ENCODE measurements at places on chromosomes 7 and 10. TPM values are rescaled to one million over a fixed set of nuclear protein-coding genes. Genes with fewer than 3 reads are reported as not detected.
A peak's percentile ranks its signal among the peaks of the same experiment; 100 is the strongest.

Gene ADAMTS14
- total RNA-seq = 0.79 TPM

Gene BEND7
- total RNA-seq = 9.8 TPM

Gene CNPY1
- not detected for total RNA-seq

Gene NYAP1
- 7.6 TPM for total RNA-seq

Gene UPK3B
- 0.93 TPM for total RNA-seq

Gene ACTL6B
- total RNA-seq = not detected

Gene ANKRD30A
- total RNA-seq = not detected

Gene GTPBP10
- 26.3 TPM for total RNA-seq

Gene PTPN20
- 0.61 TPM for total RNA-seq

Gene CNOT4
- total RNA-seq = 25.5 TPM

DNA sequence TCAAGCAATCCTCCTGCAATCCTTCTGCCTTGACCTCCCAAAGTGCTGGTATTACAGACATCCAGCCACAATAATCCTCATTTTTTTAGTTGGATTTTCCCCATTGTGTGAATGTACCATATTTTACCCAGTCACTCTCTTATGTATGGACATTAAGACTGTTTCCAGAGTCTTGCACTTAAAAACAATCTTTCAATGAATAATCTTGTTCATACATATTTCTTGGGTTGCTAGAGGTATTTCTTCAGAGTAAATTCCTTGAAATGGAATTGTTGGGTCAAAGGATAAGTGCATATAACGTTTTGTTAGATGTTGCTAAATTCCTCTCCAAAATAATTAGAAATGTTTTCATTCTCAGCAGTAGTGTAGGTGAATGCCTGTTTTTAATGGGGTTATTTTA is 283.1 kb upstream of the KAT6B start:
- H3K27ac ChIP-seq = no peak overlapping the region
- no peaks in the 10 kb centered on the region for H3K27me3 ChIP-seq
- no peaks in the 10 kb centered on the region for H3K36me3 ChIP-seq
- no peak overlapping the region for H3K4me3 ChIP-seq
- no peaks in the 10 kb centered on the region for H3K4me1 ChIP-seq
- no peak for DNase-seq

DNA sequence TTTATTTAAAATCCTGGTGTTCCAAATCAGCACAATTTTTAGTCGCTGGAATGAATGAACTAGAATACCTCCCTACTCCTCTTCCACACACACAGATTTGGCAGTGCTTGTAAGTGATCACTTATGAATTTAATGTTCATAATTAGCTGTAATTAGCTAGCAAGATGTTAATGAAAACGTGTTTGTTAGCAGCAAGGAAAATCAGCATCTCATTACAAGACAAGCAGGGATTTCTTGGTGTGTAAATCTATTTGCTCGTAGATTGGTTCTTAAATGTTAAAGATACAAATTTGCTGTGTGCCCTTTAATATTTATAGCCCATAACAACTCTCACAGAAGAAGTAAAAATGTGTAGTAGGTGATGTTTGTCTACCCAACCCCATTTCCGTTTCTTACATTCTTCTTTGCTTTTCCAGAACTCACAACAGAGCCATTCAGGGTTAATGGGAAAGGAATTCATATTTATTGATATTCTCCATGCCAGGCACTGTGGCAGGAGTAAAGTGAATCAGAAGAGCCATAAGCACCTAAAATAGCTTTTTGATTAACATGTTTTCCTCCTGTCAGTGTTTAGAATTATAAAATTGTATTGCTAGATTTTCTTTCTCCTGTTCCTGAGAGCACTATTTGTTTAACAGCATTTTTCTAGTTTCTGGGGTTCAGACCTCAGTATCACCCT is 49.6 kb downstream of the SEMA3C start:
- no peak overlapping the region for H3K4me3 ChIP-seq
- DNase-seq = no peak
- peaks cover 4% of the 10 kb centered on the region for H3K4me1 ChIP-seq
- H3K27me3 ChIP-seq = no peaks in the 10 kb centered on the region

GRCh38 chr10:46273506-46274477 is 13.0 kb upstream of the ANTXRL start:
- peak; percentile 81 for DNase-seq
- H3K36me3 ChIP-seq = no peaks in the 10 kb centered on the region
- H3K4me3 ChIP-seq = no peak overlapping the region
- no peaks in the 10 kb centered on the region for H3K4me1 ChIP-seq
- H3K27ac ChIP-seq = no peak overlapping the region

- H3K27ac ChIP-seq = no peak overlapping the region
- no peak overlapping the region for H3K4me3 ChIP-seq
- no peaks in the 10 kb centered on the region for H3K4me1 ChIP-seq
- no peaks in the 10 kb centered on the region for H3K27me3 ChIP-seq
- H3K36me3 ChIP-seq = peaks cover 45% of the 10 kb centered on the region
These were observed 28.5 kb upstream of the FRAT2 start for GRCh38 chr10:97363071-97363470.

DNA sequence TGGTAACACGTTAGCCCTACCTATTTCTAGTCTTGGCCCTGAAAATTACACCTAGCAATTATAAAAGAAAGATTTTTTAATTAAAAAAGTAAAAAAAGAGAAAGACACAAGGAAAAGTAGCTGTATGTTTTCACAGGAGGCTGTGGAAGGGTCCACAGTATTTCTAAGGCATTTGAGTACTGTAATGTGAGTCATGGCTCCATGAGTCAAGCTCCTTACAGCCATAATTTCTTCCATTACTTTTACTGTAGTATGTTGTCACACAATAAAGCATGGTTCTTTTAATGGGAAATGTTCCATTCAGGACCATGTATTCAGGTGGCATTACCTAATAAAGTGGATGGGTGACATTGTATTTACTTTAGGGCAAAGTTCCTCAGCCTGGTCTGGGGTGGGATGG is 113.4 kb downstream of the GPR37 start:
- H3K4me1 ChIP-seq = no peaks in the 10 kb centered on the region
- no peak overlapping the region for H3K27ac ChIP-seq
- DNase-seq = no peak
- H3K27me3 ChIP-seq = no peaks in the 10 kb centered on the region
- no peaks in the 10 kb centered on the region for H3K36me3 ChIP-seq
- H3K4me3 ChIP-seq = no peak overlapping the region

DNA sequence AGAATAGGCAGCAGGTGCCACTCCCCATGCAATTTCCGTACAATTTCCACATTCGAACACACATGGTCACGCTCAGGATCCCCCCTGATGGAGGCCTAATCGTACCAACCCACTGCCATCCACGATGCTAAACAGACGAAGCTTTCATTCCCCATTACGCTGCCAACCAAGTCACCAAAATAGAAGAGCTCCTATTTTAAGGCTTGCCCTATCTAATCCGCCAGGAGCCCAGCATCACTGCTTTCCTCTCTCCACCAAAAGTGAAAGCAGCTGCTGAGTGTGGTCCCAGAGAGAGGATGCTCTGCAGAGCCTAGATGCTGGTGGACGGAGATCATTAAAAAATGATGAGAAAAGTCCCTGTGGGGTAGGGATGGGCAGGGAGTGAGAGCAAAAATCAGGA is 43.3 kb downstream of the HSPA12A start:
- no peak overlapping the region for H3K4me3 ChIP-seq
- H3K36me3 ChIP-seq = no peaks in the 10 kb centered on the region
- H3K27ac ChIP-seq = no peak overlapping the region
- no peak for DNase-seq

DNA sequence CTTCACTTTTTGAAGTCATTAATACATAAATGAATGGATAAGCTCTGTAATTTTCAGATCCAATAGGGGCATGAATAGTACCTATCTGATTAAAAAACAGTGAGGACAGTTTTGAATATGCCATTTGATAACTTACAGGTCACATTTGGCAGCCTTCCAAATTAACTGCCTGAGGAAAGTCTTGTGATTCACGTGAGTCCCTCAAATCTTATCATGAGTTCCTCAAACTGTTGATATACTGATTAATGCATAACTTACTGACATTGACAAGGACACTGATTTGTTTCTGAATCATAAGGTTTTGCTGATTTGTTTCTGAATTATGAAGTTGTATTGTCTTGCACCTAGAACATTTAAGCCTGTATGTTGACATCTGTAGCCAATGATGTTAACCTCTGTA is 55.1 kb downstream of the ANKMY2 start:
- no peaks in the 10 kb centered on the region for H3K36me3 ChIP-seq
- no peak for DNase-seq
- H3K27ac ChIP-seq = no peak overlapping the region
- no peaks in the 10 kb centered on the region for H3K27me3 ChIP-seq
- no peak overlapping the region for H3K4me3 ChIP-seq

DNA sequence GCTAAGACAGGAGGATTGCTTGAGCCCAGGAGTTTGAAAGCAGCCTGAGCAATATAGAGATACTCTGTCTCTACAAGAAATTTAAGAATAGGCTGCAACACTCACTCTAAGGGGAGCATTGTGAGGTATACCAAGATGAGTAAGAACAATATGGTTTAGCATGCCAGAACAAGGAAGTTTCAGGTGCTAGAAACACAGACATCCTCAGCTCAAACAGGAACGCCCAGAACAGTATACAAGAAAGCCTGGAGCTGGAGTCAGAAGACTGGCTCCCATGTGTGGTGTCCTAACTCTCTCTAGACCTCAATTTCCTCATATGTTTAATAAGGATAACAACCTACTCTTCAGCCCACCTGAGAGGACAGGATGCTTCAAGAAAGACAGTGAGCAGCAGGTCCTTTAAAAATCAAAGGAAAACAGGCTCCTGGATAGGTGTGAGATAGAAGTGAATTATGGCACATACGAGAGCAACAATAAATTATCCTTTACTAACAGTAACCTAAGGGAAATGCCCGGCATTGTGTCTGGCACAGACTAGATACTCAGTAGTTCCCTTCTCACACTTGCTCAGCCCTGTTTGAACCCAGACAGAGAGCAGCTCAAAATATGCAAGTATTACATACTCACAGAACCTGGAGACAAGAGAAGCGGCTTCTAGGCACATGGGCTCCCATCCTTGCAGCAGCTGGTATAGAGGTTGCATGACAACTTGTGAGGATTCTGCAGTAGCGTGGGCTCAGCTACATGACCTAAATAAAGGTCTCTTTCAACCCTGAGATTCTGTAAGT is 45.4 kb downstream of the KAT6B start:
- H3K36me3 ChIP-seq = no peaks in the 10 kb centered on the region
- no peak overlapping the region for H3K27ac ChIP-seq
- H3K4me3 ChIP-seq = no peak overlapping the region
- H3K27me3 ChIP-seq = no peaks in the 10 kb centered on the region
- no peak for DNase-seq
- peaks cover 3% of the 10 kb centered on the region for H3K4me1 ChIP-seq

DNA sequence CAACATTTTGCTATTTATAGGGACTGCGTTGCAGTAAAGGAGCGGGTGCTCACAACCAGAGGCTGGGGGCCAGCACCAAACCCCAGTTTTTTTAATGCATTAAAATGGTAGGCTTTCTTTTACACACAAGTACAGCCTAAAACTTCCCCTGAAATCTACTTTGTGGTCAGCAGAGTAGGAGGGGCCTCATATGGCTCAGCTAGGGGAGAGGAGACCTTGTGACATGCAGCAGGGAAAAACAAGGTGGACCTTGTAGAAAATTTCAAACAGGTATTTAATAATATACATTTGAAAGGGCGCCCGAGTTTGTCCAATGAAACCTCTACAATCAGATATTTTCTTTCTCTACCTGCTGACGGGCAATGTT is 1.4 kb downstream of the CCDC136 start:
- no peak overlapping the region for H3K4me3 ChIP-seq
- no peaks in the 10 kb centered on the region for H3K4me1 ChIP-seq
- H3K36me3 ChIP-seq = no peaks in the 10 kb centered on the region
- H3K27me3 ChIP-seq = peaks cover 29% of the 10 kb centered on the region
- no peak for DNase-seq

GRCh38 chr7:115183431-115184057 is 261.6 kb downstream of the MDFIC start:
- no peaks in the 10 kb centered on the region for H3K27me3 ChIP-seq
- H3K4me1 ChIP-seq = no peaks in the 10 kb centered on the region
- no peak overlapping the region for H3K27ac ChIP-seq
- no peak for DNase-seq
- no peaks in the 10 kb centered on the region for H3K36me3 ChIP-seq
- H3K4me3 ChIP-seq = no peak overlapping the region

GRCh38 chr10:99430116-99430450 is 341 bp downstream of the GOT1 start:
- H3K36me3 ChIP-seq = peaks cover 6% of the 10 kb centered on the region
- H3K27ac ChIP-seq = peak overlapping the region; percentile 69
- no peak for DNase-seq

GRCh38 chr7:51613911-51614357 is 297.3 kb upstream of the COBL start:
- no peaks in the 10 kb centered on the region for H3K27me3 ChIP-seq

DNA sequence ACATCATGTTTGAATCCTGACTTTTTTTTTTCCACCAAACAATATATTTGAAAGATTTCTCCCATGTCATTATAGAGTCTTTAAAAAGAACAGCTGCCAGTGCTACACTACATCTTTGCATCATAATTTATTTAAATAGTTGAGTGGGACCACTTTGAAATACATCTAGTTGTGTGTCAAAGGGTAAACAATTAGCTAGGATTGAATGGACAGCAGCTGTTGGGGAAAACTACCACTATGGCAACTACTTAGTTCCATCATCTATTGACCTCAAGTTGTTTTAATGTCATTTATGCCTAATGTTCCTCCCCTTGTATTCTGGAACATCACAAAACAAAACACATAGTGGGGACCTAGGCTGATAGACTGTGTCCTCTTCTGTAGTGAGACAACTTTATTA is 985.1 kb downstream of the SORCS1 start:
- no peak for DNase-seq
- H3K36me3 ChIP-seq = no peaks in the 10 kb centered on the region
- H3K27ac ChIP-seq = no peak overlapping the region
- H3K4me1 ChIP-seq = peaks cover 5% of the 10 kb centered on the region

- no peaks in the 10 kb centered on the region for H3K36me3 ChIP-seq
- H3K27me3 ChIP-seq = no peaks in the 10 kb centered on the region
- H3K4me1 ChIP-seq = no peaks in the 10 kb centered on the region
- DNase-seq = no peak
- no peak overlapping the region for H3K27ac ChIP-seq
These were observed 46.0 kb downstream of the ZNRF2 start for GRCh38 chr7:30330134-30331111.

DNA sequence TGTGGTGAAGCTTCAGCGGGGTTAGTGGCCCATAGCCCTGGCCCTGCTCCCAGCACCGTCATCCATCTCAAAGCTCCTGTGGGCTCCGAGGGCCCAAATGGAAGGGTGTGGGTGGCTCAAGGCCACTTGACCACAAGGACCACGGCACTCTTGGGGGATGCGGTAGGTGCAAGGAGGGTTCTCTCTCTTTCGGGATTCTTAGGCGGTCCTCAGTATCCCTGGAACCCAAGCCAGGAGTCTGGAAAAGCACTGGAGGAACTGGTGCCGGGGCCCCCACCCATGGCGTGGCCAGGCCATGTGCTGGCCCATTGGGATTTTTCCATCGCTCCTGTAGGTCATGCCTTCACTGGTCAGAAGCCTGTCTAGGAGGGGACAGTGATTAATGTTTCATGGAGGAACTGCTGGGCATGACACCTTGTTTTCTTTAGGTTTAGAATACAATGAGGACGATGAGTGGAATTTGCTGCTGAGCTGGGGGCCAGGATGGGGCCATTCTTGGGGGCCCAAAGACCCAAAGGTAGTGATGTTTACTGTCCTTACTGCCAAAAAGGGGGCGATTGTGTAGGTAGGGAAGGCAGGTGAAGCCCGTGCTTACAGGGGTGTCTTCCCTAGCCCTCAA is 16.7 kb downstream of the AQP1 start:
- H3K4me1 ChIP-seq = no peaks in the 10 kb centered on the region
- no peaks in the 10 kb centered on the region for H3K36me3 ChIP-seq
- no peak overlapping the region for H3K27ac ChIP-seq
- no peak overlapping the region for H3K4me3 ChIP-seq
- peak; percentile 15 for DNase-seq

GRCh38 chr10:14487488-14487883 is 156.8 kb upstream of the FRMD4A start:
- no peak overlapping the region for H3K4me3 ChIP-seq
- H3K4me1 ChIP-seq = no peaks in the 10 kb centered on the region
- no peak for DNase-seq
- no peaks in the 10 kb centered on the region for H3K36me3 ChIP-seq
- H3K27ac ChIP-seq = no peak overlapping the region
